GM04504 (cell line): ENCODE measurements at places on chromosomes 6 and 20.

GRCh38 chr20:47156301-47157137 is 200.0 kb downstream of the ZMYND8 start:
- DNase-seq: no peak

DNA sequence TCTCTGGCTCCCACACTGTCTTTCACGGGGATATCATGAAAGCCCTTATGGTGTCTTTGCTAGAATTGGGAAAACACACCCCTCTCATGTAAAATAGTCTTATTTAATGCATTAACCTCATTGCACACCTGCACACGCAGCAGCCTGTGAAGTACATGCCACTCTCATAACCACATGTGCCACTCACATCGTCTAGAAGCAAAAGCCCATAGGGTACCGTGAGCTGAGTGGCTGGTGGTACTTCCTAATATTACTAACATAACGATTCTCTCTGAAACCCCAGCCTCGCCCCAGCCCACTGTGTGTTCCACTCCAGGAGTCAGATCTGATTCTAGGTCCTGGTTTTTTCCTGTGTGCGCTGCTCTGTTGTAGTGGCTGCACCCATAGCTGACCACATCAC is 9.5 kb upstream of the TMEM242 start:
- no peak for DNase-seq

- no peak for DNase-seq
Observed at GRCh38 chr20:64027981-64028685, 7.8 kb upstream of the C20orf204 start.

GRCh38 chr20:62737271-62737811 is 28.7 kb downstream of the NTSR1 start:
- DNase-seq: no peak

GRCh38 chr20:10654630-10655029 is 19.2 kb downstream of the JAG1 start:
- no peak for DNase-seq

GRCh38 chr6:123715006-123715863 is 78.5 kb upstream of the TRDN start:
- no peak for DNase-seq

DNA sequence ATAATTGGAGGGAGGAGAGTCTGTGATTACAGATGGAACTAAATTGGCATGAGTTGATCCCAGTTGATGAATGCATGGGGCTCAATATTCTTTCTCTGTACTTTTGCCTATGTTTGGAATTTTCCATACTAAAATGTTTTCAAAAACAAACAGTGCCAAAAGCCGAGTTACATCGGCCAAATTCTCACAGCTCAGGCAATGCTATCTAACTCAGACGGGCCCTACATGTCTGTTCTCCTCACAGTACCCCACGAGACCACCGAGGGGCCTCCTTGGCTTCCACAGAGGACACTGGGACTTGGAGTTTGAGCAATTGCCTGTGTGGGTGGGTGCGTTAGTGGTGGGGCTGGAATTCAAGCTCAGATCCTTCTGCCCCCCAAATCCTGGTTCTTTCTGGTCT is 413.2 kb downstream of the CDH26 start:
- DNase-seq: no peak

- no peak for DNase-seq
Observed at GRCh38 chr6:168078943-168079405, at the start of gene FRMD1. Gene FRMD1 (minus strand): TSS chr6:168079212. CDS start chr6:168079094, 118 bp downstream.

DNA sequence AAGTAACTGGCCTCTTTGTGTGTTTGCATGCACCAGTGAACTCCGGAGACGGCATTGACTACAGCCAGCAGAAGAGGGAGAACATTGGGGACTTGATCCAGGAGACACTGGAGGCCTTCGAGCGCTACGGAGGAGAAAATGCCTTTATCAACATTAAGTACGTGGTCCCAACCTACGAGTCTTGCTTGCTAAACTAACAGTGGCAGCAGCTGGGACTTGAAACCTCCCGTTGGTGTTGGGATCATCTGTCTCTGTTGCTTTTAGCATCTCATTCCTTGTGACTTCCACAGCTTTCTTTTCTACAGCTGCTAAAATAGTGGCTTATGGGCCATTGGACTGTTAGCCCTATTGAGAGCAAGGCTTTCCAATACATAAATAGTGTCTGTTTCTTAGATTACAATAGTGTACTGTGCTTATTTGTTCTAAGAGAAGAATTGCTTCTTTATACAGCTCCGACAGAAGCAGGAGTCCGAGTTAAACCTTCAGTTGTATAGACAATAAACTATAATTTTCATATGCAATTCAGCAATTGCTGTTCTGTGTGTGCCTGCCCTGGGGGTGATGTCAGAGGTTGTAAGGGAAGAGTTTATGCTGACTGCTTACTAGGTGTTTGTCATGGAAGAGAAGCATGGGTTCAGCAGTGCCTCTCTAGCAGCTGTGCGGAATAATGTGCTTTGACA is 99.6 kb upstream of the QKI start:
- no peak for DNase-seq

DNA sequence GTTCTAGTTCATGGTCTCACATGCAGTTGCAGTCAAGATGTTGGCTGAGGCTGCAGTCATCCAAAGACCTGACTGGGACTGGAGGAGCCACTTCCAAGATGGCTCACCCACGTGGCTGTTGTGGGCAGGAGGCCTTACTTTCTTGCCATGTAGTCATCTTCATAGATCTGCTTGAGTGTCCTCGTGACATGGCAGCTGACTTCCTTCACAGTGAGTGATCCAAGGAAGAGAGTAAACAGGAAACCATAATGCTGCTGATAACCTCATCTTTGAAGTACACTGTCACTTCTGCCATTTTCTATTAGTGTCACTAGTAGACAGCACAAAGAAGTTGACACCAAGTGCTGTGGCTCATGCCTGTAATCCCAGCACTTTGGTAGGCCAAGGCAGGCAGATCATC is 40.1 kb upstream of the AKIRIN2 start:
- DNase-seq: no peak

DNA sequence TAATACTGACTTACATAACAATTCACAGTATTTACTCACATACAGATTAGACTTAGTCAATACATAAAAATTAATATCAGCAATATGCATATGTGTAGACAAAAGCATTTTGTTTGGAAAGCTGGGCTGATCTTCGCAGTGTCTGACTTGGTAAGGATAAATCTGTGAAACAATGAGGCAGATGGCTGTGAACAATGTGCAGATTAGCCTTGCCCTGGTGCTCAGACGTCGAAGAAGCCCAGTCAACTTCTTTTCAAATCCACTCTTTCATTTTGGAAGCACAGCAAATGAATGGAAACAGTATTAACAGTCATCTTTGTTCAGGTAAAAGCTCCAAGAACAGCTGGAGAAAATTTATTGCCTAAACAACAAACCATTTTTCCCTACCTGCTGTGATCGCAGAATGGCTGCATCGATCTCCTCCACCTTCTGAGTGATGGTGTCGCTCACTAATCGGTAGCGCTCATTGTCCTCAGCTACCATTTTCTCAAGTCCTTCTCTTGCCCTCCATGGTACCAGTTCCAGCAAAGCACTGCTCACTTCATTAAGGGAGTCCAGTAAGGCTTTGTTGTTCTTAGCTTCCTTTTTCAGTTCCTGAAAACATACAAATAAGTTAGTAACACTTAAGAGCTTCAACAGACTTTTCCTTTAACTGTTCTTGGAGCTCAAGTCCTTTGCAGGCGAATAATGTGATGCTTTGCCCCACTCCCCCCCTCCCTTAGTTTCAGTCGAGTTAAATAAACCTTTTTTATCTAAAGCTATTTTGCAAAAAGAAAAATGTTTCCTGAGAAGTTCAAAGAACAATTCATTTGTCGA is 116.5 kb downstream of the DST start:
- no peak for DNase-seq

DNA sequence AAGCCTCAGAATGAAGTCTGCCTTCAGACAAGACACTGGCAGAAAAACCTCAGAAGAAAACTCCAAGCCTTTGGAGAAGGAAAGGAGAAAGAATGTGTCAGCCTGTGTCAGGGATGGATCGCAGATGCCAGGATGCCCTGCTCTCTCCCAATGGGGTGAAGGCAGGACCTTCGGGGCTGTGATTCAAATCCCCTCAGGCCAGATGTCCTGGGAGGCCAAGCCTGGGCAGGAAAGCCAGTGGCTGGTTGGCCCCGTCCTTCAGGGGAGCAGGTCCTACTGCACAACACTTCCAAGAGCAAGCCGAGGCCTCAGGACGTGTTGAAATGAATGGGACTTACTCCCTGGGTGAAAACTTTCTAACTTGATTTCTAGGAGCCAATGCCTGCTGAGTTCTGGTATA is 36.5 kb downstream of the GJA10 start:
- no peak for DNase-seq

DNA sequence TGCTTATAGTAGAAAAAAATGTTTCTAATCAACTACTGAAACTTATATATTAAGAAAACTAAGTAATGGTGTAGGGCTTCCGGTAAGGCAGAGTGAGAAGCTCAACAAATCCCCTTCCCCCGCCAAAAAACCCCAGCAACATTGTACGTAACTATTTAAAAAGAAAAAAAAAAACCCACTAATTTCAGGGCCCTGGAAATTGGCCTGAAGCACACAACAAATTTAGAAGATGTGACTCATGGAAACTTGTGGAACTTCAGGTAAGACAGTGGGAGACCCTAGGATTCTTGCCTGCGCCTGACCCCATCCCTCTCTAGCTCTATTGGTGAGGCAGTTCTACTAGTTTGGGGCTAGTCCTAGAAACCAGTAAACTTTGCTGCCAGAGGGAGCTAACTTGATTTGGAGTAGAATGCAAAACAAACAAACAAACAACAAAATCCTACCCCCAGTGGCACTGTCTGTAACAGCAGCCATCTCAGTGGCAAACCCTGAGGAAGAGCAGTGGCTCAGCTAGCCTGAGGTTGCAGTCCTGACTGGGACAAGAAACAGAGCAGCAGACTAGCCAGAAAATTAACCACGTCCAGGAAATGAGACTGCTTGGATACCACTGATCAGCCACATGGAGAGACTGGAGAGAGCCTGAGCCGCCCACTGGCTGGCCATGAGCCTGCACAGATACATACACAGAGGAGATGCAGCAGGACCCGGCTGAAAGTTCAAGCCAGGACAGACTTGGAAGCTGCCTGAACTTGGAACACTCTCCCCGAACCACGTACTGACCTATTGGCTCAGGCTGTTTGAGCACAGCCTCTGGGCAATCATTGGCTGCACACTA is 135.1 kb downstream of the TBXT start:
- DNase-seq: peak; percentile 50

GRCh38 chr20:34083137-34083536 is 28.9 kb downstream of the EIF2S2 start:
- peak; percentile 85 for DNase-seq

- DNase-seq: no peak
Observed at GRCh38 chr6:151716526-151716932, 91.0 kb upstream of the ESR1 start.

DNA sequence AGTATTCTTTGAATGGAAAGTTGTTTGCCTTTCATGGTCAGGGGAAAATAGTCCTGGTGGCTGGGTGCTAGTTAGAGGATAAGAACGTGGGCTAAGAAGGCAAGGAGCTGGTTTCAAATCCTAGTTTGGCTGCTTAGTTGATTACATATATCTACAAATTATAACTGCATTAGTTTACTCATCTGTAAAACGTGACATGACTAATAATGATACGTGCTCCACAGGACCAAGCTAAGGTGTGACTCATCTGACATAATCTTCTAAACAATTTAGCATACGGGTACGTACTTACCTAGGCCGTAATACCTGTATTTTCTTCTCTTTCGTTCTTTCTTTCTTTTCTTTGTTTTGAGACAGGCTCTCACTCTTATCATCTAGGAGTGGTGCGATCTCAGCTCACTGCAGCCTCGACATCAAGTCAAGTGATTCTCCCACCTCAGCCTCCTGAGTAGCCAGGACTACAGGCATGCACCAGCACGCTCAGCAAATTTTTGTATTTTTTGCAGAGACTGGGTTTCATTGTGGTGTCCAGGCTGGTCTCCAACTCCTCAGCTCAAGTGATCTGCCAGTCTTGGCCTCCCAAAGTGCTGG is 1274.2 kb upstream of the GJE1 start:
- DNase-seq: no peak

- DNase-seq: no peak
Observed at GRCh38 chr6:674956-675355, 18.0 kb downstream of the EXOC2 start.

DNA sequence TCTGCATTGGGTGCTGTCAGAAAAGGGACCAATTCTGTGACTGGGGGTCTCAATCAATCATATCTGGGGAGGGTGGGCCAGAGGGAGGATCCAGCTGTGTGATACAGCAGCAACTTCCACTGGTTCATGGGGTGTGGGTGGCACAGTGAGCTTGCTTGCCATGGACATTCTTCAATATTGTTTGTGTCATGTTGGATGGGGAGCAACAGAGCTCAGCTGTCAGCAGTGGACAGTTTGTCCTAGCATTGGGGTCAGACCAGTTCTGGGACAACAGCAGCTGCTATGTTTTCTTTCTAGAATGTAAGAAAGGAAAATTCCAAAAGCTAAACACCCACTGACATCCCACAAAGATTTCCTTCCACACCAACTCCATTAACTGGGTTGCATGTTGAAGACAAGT is 221.9 kb upstream of the CDH4 start:
- no peak for DNase-seq

- no peak for DNase-seq
Observed at GRCh38 chr20:36525620-36526365, 15.5 kb upstream of the MYL9 start.

- no peak for DNase-seq
Observed at GRCh38 chr6:30810813-30811339, 66.5 kb upstream of the IER3 start.

- no peak for DNase-seq
Observed at GRCh38 chr20:57620999-57621398, 773 bp upstream of the ZBP1 start.

GRCh38 chr20:53738039-53738944 is 144.7 kb upstream of the ZNF217 start:
- peak; percentile 92 for DNase-seq

DNA sequence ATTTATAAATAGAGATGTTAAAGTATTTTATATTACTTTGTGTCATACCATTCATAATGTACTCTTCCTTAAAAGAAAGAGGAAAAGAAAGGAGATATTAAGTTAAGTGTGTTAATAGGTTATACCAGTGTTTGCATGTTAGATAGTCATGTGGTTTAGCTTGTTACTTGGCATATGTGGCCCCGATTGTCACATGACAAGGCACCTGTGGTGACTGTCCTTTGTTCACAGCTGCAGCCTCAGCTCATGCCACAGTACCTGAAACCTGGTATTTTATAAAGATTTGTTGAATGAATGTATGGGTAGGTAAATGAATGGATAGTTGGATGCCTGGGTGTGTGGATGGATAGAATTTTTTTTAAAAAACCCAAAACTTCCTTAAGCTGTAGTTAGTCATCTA is 306.1 kb upstream of the FLRT3 start:
- no peak for DNase-seq

GRCh38 chr6:166436195-166437139 is 53.7 kb upstream of the MPC1 start:
- DNase-seq: no peak

- no peak for DNase-seq
Observed at GRCh38 chr6:121436960-121437850, 1.8 kb downstream of the GJA1 start.

GRCh38 chr6:143406673-143407072 is 43.8 kb downstream of the ADAT2 start:
- DNase-seq: no peak

DNA sequence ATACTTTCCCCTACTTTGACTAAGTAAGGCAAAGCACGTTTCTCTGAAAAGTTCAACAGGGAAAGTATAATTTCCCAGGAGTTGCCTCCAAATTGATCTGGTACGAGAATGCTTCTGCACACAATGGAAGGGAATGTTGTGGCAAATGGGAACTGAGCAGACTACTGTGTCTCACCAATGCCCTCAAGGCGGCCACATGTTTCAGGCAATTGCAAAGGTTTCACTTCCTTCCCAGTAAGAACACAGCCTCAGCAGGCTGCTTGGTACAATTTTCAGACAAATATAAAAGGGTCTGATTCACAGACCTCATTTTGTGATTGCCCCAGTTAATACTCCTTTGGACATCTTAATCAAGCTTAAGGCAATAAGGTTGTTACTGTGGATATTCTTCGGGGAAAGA is 71.2 kb downstream of the KIAA0319 start:
- no peak for DNase-seq
